ENCODE measurements at places on chromosomes 5 and 9.

GRCh38 chr5:96324708-96325107 lies 108.3 kb downstream of the PCSK1 start:
- DNase-seq: no peak

DNA sequence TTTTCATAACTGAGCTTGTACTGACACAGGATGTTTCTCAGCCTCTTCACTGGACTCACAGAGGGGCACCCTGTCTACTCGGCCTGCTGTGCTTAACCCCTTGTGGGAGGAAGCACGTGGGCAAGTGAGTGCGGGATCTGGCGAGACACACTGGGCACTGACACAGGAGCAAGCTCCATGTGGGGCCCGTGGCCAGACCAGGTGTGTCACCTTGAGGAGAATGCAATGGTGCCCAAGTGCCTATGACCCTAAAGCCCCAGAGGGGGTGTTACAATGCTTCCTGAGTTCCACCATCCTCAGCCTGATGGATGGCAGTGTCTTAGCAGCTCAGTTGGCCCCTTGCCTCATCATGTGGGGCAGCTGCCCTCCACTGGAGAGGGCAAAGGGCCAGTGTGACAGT lies 128.9 kb downstream of the ALDH1A1 start:
- DNase-seq: no peak

DNA sequence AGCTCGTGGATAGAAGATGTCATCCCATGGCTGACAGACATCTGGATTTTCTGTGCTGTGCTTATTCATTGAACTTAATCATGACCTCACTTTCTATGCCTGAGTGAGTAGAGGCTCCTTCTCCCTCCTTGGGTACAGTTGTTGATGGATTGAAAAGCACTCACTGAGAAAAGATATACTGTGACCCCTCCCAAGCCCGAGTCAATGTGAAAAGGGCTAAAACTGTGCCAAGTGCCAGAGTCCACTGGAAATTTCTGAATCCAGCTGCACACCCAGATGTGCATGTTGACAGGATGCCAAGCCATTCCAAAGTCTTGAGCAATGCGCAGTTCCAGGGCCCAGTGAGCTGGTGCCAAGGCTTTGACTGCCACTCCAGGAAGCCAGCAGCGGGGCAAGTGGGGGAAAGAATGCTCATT lies 473.0 kb downstream of the NTRK2 start:
- DNase-seq: no peak

GRCh38 chr5:14174230-14174636 lies 31.1 kb downstream of the TRIO start:
- DNase-seq: no peak

GRCh38 chr9:36894695-36895310 lies 139.3 kb downstream of the PAX5 start:
- no peak for DNase-seq

GRCh38 chr5:57119031-57119430 lies 54.8 kb upstream of the GPBP1 start:
- DNase-seq: no peak

- no peak for DNase-seq
Measured at GRCh38 chr9:29325894-29326293, 1752.6 kb upstream of the C9orf72 start.

DNA sequence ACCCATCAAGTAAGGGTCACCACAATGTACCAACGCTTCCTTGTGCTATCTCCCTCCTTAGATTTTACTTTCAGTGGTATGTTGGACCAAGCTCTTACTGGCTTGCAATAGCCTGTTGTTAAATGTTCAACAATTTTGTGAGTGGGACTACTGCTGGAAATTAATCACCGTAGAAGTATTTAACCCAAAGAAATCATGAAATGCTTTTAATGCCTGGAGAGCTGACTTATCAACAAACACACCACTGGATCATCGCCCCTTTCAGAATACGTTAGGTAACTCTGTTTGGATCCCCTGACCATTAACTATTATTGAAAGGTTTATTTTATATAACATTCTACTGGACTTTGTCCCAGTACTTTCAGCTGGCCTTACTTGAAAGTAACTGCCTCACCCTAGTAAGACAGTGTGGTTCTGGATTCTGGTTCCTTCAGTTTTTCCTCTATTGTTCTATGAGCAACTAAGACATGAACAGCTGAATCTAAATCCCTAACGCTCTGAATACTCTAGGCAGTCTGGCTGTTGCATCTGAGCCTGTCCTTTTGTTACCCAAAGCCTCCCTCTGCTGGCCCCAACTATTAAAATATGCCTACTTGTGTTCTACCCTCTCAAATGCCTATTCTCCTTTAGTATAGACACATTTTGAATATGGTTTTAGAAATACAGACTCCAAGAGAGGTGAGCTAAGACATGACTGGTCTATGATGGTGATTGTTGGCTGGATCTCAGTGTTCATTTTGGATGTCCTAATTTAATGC lies 1203.4 kb upstream of the DMAC1 start:
- DNase-seq: no peak

DNA sequence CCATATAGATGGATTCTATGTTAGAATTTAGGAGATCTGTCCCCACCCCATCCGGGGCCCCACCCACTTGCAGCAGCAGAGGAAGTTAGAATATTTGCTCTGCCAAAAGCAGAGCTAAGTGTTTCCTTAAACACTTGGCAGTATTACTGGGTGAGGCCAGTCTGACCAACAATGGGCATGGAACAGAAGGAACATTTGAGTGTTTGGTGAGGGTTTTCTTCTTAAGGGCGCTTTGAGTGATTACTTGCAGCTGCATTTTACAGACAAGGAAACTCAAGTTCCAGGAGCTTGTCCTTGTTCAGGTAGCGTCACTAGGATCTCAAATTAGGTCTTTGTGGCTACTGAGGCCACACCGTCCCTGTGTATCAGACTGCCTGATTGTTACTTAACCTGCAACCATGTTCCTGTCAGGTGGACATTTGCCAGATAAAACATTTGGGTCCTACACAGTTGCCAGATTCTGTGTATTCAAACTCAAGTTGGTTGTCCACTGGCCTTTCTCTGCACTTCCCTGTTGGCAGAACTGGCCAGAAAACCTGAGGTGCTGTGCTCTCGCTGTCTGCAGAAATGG lies 59.3 kb downstream of the SLC46A2 start:
- no peak for DNase-seq
